ENCODE measurements at places on chromosomes 2 and 18.

DNA sequence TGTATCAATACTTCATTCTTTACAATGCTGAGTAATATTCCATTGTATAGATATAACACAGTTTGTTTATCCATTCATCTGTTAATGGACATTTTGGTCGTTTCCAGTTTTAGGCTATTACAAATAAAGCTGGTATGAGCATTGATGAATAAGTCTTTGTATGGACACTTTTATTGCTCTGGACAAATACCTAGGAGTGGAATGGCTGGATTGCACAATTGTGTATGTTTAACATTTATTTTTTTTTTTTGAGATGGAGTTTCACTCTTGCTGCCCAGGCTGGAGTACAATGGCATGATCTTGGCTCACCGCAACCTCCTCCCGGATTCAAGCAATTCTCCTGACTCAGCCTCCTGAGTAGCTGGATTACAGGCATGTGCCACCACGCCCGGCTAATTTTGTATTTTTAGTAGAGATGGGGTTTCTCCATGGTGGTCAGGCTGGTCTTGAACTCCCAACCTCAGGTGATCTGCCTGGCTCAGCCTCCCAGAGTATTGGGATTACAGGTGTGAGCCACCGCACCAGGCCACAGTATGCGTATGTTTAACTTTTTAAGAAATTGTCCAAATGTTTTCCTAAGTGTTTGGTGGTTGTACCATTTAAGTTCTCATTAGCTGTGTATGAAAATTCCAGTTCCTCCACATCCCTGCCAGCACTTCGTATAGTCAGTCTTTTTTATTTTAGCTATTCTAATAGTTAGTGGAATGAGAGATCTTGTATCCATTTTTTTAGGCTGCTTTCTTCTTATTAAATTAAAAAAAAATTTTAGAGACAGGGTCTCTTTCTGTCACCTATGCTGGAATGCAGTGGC lies 194.9 kb upstream of the HAAO start:
- DNase-seq = no peak
- no peak overlapping the region for H3K4me3 ChIP-seq
- H3K27ac ChIP-seq = no peak overlapping the region
- no peaks in the 10 kb centered on the region for H3K36me3 ChIP-seq
- no peaks in the 10 kb centered on the region for H3K4me1 ChIP-seq

DNA sequence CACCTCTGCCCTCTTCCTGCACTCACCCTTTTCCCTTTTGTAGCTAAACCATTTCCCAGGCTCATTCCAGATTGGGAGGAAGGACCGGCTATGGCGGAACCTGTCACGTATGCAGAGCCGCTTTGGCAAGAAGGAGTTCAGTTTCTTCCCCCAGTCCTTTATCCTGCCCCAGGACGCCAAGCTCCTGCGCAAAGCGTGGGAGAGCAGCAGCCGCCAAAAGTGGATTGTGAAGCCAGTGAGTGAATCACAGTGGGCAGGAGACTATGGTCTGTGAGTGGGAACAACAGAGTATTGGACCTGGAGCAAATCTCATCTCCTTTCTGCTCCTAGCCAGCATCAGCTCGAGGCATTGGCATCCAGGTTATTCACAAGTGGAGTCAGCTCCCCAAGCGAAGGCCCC lies 35.0 kb upstream of the CYP27A1 start:
- H3K36me3 ChIP-seq = peaks cover 72% of the 10 kb centered on the region
- no peak overlapping the region for H3K27ac ChIP-seq

DNA sequence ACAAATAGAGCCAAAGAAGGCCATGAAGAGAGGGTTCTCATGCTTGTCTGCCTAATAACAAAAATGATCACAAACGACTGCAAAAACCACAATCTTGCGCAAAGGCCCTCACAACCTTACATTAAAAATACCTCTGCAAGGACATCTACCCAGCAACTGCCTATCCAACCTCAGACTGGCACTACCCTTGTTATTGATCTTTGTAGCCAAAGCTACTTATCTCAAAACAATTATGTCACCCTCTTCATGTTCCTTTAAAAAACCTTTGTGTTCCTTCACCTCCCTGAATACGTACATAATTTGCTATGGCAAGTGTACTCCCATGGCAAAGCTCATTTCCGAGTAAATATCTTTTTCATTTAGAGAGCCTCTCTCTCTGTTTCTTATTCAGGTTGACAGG lies 44.1 kb downstream of the TMEM163 start:
- H3K27me3 ChIP-seq = peaks cover 8% of the 10 kb centered on the region
- DNase-seq = no peak
- no peak overlapping the region for H3K27ac ChIP-seq
- no peaks in the 10 kb centered on the region for H3K4me1 ChIP-seq
- H3K4me3 ChIP-seq = no peak overlapping the region
- H3K36me3 ChIP-seq = no peaks in the 10 kb centered on the region

- H3K4me1 ChIP-seq = peaks cover 18% of the 10 kb centered on the region
- no peak for DNase-seq
- no peaks in the 10 kb centered on the region for H3K27me3 ChIP-seq
- no peak overlapping the region for H3K27ac ChIP-seq
Measured at GRCh38 chr18:13543811-13544732, 182.3 kb downstream of the FAM210A start.

- peaks cover 2% of the 10 kb centered on the region for H3K4me1 ChIP-seq
- no peak for DNase-seq
- peaks cover 15% of the 10 kb centered on the region for H3K36me3 ChIP-seq
- H3K4me3 ChIP-seq = no peak overlapping the region
- no peaks in the 10 kb centered on the region for H3K27me3 ChIP-seq
- no peak overlapping the region for H3K27ac ChIP-seq
Measured at GRCh38 chr2:73018188-73018825, 53.2 kb downstream of the SFXN5 start.

- H3K4me3 ChIP-seq = no peak overlapping the region
- no peaks in the 10 kb centered on the region for H3K36me3 ChIP-seq
- no peaks in the 10 kb centered on the region for H3K27me3 ChIP-seq
- no peaks in the 10 kb centered on the region for H3K4me1 ChIP-seq
- no peak for DNase-seq
Measured at GRCh38 chr2:235505181-235505741, 11.4 kb downstream of the AGAP1 start.

- no peaks in the 10 kb centered on the region for H3K27me3 ChIP-seq
- peaks cover 18% of the 10 kb centered on the region for H3K4me1 ChIP-seq
- H3K27ac ChIP-seq = no peak overlapping the region
- no peak for DNase-seq
Measured at GRCh38 chr2:95347681-95348608, 50.8 kb downstream of the KCNIP3 start.

- peak overlapping the region; percentile 31 for H3K27ac ChIP-seq
- H3K4me1 ChIP-seq = peaks cover 73% of the 10 kb centered on the region
- no peaks in the 10 kb centered on the region for H3K36me3 ChIP-seq
- H3K27me3 ChIP-seq = no peaks in the 10 kb centered on the region
- H3K4me3 ChIP-seq = no peak overlapping the region
- no peak for DNase-seq
Measured at GRCh38 chr2:101751875-101752619, 54.5 kb downstream of the MAP4K4 start.

GRCh38 chr2:2502201-2502549 lies 171.1 kb upstream of the MYT1L start:
- H3K27me3 ChIP-seq = no peaks in the 10 kb centered on the region
- H3K4me1 ChIP-seq = no peaks in the 10 kb centered on the region
- no peak overlapping the region for H3K4me3 ChIP-seq
- DNase-seq = no peak
- no peak overlapping the region for H3K27ac ChIP-seq
- H3K36me3 ChIP-seq = no peaks in the 10 kb centered on the region

DNA sequence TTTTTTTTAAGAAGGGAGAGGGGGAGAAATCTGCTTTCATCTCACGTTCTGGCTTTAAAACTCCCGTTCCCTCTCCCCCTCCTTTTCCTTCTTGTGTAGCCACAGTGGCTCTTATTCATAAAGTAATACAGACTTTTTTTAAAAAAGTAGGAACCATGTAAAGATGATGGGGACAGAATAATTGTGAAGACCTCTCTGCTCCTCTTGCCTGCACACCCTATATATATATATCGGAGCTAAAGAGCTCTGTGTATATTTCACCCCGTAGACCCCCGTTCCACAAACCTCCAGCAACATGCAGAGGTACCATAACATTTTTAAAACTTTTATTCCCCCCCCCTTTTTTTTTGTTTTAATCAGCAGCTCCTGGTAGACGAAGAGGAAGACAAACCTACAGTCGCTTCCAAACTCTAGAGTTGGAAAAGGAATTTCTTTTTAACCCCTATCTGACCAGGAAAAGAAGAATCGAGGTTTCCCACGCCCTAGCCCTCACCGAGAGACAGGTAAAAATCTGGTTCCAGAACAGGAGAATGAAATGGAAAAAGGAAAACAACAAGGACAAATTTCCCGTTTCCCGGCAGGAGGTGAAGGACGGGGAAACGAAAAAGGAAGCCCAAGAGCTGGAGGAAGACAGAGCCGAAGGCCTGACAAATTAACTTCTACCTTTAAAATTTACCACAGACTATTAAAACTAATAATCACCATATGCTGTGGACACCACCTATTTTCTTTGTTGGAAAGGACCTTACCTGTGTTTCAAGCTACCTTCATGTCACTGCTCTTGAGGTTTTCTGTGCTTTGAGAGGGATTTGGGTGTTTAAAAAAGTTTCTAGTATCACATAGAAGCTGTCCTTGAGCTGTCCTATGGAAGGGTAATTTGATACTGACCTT lies 1.7 kb downstream of the HOXD8 start:
- H3K4me3 ChIP-seq = peak overlapping the region; percentile 60
- DNase-seq = no peak
- H3K27ac ChIP-seq = peak overlapping the region; percentile 95
- peaks cover 19% of the 10 kb centered on the region for H3K4me1 ChIP-seq
- H3K27me3 ChIP-seq = no peaks in the 10 kb centered on the region

- H3K36me3 ChIP-seq = no peaks in the 10 kb centered on the region
- peaks cover 22% of the 10 kb centered on the region for H3K4me1 ChIP-seq
Measured at GRCh38 chr2:62663920-62664795, 41.4 kb upstream of the EHBP1 start.

DNA sequence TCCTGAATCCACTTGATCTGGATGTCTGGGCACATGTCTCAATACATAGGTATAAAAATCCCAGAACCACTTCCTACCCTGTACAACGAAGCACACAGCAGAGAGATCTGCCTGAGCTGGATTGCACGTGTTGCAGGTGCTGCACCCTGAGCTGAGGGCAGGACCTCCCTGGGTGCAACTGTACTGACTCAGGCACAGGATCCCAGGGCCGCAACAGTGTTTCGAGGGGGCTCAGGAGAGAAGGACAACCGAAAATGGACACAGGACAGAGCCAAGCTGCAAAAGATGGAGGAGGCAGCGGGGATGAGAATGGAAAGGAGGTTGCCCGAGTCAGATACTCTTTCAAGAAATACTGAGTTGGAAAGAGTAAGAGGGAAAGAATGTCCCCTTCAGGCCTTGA lies 354.1 kb downstream of the EIPR1 start:
- H3K4me1 ChIP-seq = no peaks in the 10 kb centered on the region
- DNase-seq = no peak
- no peak overlapping the region for H3K4me3 ChIP-seq
- H3K27me3 ChIP-seq = no peaks in the 10 kb centered on the region
- no peaks in the 10 kb centered on the region for H3K36me3 ChIP-seq
